Activated CD8-positive, alpha-beta memory T cell treated with anti-CD3 and anti-CD28 coated beads, Interleukin-2, amount 10 ng/mL, durations not matched to agents 7 days and 5 days (primary cell): ENCODE measurements at places on chromosomes 6 and 20. TPM values are rescaled to one million over a fixed set of nuclear protein-coding genes. Genes with fewer than 3 reads are reported as not detected.

GHRH gene
- total RNA-seq, result not detected

GPSM3 gene
- total RNA-seq, result 171 TPM

MAP7 gene
- 0.59 TPM for total RNA-seq

RFX6 gene
- total RNA-seq, result not detected

GSTA2 gene
- not detected for total RNA-seq

RIN2 gene
- not detected for total RNA-seq

WRNIP1 gene
- total RNA-seq, result 53.3 TPM

ADIG gene
- total RNA-seq, result not detected

PLCB4 gene
- total RNA-seq, result not detected

CST5 gene
- not detected for total RNA-seq

RHAG gene
- total RNA-seq, result not detected

CDH4 gene
- total RNA-seq, result 0.02 TPM

BACH2 gene
- 21.5 TPM for total RNA-seq

RNGTT gene
- 19.9 TPM for total RNA-seq

ADTRP gene
- total RNA-seq, result 2.0 TPM

FANCE gene
- total RNA-seq, result 16.0 TPM

DEFB124 gene
- not detected for total RNA-seq

MUC22 gene
- not detected for total RNA-seq

TBCC gene
- 29.8 TPM for total RNA-seq

BPIFA1 gene
- total RNA-seq, result not detected

ACSS1 gene
- 44.4 TPM for total RNA-seq

C6orf89 gene
- total RNA-seq, result 46.4 TPM

HLA-DPB1 gene
- total RNA-seq, result 150 TPM

DEFB123 gene
- total RNA-seq, result not detected

RIPOR3 gene
- total RNA-seq, result not detected

DZANK1 gene
- 2.0 TPM for total RNA-seq

TBXT gene
- not detected for total RNA-seq

TRIM38 gene
- 28.2 TPM for total RNA-seq

GTF2H4 gene
- total RNA-seq, result 34.9 TPM

ACTR5 gene
- 9.5 TPM for total RNA-seq

ASXL1 gene
- total RNA-seq, result 135 TPM

TMEM200A gene
- 3.0 TPM for total RNA-seq

GLP1R gene
- not detected for total RNA-seq

VWA7 gene
- 6.4 TPM for total RNA-seq

ELOVL4 gene
- 1.6 TPM for total RNA-seq

TMEM151B gene
- total RNA-seq, result not detected

SIRPB1 gene
- total RNA-seq, result 6.0 TPM

PAK5 gene
- total RNA-seq, result not detected

MEP1A gene
- not detected for total RNA-seq

FKBP1C gene
- total RNA-seq, result 0.67 TPM

ASIP gene
- not detected for total RNA-seq

CAPN11 gene
- not detected for total RNA-seq

GRM4 gene
- not detected for total RNA-seq

ADGB gene
- total RNA-seq, result not detected

PROKR2 gene
- not detected for total RNA-seq
